ENCODE measurements at places on chromosomes 4 and X. TPM values are rescaled to one million over a fixed set of nuclear protein-coding genes. Genes with fewer than 3 reads are reported as not detected.

CHST7 gene
- total RNA-seq, result 8.3 TPM

GATA1 gene
- 0.43 TPM for total RNA-seq

RBM47 gene
- 119 TPM for total RNA-seq

ZNF157 gene
- total RNA-seq, result 0.40 TPM

IL15 gene
- 5.6 TPM for total RNA-seq

FAM53A gene
- total RNA-seq, result 2.1 TPM

H2AZ1 gene
- 110 TPM for total RNA-seq

PHOX2B gene
- total RNA-seq, result not detected

GYPE gene
- total RNA-seq, result 1.6 TPM

NDST3 gene
- not detected for total RNA-seq

GPM6B gene
- total RNA-seq, result 13.4 TPM

SPANXA2 gene
- total RNA-seq, result not detected

GLOD5 gene
- 2.0 TPM for total RNA-seq

TIMM17B gene
- total RNA-seq, result 51.5 TPM

ITM2A gene
- 36.2 TPM for total RNA-seq

GPR78 gene
- total RNA-seq, result not detected

IDH3G gene
- total RNA-seq, result 30.4 TPM

CT45A1 gene
- total RNA-seq, result not detected

ANKRD37 gene
- total RNA-seq, result 11.0 TPM

MYOZ2 gene
- 0.09 TPM for total RNA-seq
